ENCODE measurements at places on chromosomes 1 and 21. TPM values are rescaled to one million over a fixed set of nuclear protein-coding genes. Genes with fewer than 3 reads are reported as not detected.

GRCh38 chr1:9808459-9808858, 15.3 kb downstream of the CLSTN1 start:
- no peaks in the 10 kb centered on the region for H3K27me3 ChIP-seq
- peaks cover 13% of the 10 kb centered on the region for H3K4me1 ChIP-seq
- H3K4me3 ChIP-seq, result no peak overlapping the region
- H3K27ac ChIP-seq, result no peak overlapping the region
- no peak for DNase-seq

TMPRSS15 gene
- polyA plus RNA-seq, result 0.13 TPM

- DNase-seq, result no peak
- H3K27ac ChIP-seq, result no peak within 1 kb of the TSS
- no peaks in the 10 kb centered on the region for H3K36me3 ChIP-seq
- H3K4me1 ChIP-seq, result peaks cover 4% of the 10 kb centered on the region
- no peak within 1 kb of the TSS for H3K4me3 ChIP-seq
Measured at GRCh38 chr1:108856994-108857393, at the start of gene AKNAD1. Gene AKNAD1 (minus strand): TSS chr1:108857094. CDS start chr1:108852664, 4,430 bp downstream.

TMPRSS2 gene
- 0.47 TPM for polyA plus RNA-seq

JUN gene
- polyA plus RNA-seq, result 71.9 TPM

- no peak overlapping the region for H3K27ac ChIP-seq
- H3K36me3 ChIP-seq, result no peaks in the 10 kb centered on the region
- no peaks in the 10 kb centered on the region for H3K27me3 ChIP-seq
- no peak overlapping the region for H3K4me3 ChIP-seq
- no peak for DNase-seq
Measured at GRCh38 chr1:147912553-147912952, 10.0 kb downstream of the GJA8 start.

- no peaks in the 10 kb centered on the region for H3K27me3 ChIP-seq
- H3K36me3 ChIP-seq, result no peaks in the 10 kb centered on the region
- H3K4me3 ChIP-seq, result no peak overlapping the region
- H3K4me1 ChIP-seq, result no peaks in the 10 kb centered on the region
- H3K27ac ChIP-seq, result no peak overlapping the region
Measured at GRCh38 chr1:97827887-97828286, 92.9 kb downstream of the DPYD start.

GRCh38 chr1:211332036-211332616, 5.5 kb downstream of the TRAF5 start:
- H3K36me3 ChIP-seq, result no peaks in the 10 kb centered on the region
- peaks cover 14% of the 10 kb centered on the region for H3K4me1 ChIP-seq
- H3K4me3 ChIP-seq, result no peak overlapping the region
- DNase-seq, result peak; percentile 15
- peaks cover 1% of the 10 kb centered on the region for H3K27me3 ChIP-seq

DNA sequence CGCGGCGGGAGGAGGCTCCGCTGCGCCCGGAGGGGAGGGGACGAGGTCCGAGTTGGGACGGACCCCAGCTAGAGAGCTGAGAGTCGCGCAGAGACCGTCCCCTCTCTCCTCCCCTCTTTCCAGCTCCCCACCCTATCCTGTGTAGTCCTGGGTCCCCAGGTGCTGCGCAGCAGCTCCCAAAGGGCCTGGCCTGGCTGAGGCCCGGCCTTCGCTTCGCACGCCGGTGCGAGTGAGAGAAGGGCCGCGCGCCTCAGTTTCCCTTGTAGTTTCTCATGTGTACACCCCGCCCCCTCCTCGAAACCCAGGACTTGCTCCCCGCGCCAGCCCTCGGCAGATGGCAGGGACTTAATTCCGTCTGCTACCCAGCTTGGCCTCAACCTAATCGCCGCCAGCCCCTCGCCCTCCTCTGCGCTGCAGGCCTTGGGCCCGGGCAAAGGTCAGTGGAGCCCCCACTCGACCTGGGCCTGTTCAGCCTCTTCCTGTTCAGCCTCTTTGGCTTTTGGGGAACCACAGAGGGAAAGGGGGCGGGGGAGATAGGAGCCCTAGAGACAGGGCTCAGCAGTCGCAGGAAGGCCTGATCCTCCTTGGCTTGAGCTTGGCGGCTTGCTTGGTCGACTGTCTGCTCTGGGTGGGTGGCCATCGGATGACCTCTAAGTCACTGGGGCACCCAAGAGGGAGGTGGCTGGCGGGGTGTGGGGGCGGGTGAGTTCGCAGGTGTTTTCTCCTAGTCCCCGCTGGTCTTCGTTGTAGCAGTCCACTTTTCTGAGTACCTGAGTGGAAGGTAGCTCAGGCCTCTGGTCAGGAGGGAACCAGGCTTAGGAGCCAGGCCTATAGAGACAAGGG, 1.0 kb downstream of the ZNF687 start:
- DNase-seq, result no peak
- H3K4me3 ChIP-seq, result peak overlapping the region; percentile 99
- no peaks in the 10 kb centered on the region for H3K27me3 ChIP-seq
- H3K4me1 ChIP-seq, result peaks cover 30% of the 10 kb centered on the region
- H3K36me3 ChIP-seq, result peaks cover 32% of the 10 kb centered on the region
